ENCODE measurements at places on chromosomes 5 and 9.

DNA sequence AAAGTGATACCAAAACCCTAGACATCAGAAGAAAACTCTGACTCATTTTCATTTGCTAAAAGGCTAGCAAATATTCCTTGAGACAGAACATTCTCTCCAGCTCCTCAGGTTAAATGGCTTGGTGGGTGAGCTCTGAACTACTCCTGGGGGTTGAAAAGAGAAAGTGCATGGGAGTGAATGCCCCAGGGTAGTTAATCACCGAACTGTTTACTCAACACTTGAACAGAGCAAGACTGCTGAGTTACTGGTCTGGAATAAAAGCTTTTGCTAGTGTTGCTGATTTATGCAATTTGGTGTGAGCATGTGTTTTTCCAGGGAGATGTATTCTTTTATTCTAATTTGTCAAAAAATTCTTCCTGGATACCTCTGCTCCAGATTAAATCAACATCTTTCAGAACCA is 88.3 kb upstream of the PRDM9 start:
- no peak for DNase-seq

DNA sequence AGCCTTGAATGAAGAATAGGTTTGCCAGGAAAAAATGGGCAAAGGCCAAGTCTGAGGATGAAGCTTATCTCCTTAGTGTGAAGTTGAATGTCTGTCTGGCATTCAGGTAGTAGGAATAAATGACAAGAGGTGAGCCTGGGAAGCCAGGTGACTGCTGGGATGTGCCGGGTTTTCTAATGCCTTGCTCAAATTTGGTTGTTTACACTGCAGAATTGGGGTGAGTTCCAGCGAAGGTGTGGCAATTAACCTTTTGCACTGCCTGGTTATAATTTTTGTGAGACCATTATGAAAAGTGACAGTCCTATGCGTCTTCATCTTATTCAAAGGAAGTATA is 73.6 kb downstream of the MAST4 start:
- DNase-seq: no peak

DNA sequence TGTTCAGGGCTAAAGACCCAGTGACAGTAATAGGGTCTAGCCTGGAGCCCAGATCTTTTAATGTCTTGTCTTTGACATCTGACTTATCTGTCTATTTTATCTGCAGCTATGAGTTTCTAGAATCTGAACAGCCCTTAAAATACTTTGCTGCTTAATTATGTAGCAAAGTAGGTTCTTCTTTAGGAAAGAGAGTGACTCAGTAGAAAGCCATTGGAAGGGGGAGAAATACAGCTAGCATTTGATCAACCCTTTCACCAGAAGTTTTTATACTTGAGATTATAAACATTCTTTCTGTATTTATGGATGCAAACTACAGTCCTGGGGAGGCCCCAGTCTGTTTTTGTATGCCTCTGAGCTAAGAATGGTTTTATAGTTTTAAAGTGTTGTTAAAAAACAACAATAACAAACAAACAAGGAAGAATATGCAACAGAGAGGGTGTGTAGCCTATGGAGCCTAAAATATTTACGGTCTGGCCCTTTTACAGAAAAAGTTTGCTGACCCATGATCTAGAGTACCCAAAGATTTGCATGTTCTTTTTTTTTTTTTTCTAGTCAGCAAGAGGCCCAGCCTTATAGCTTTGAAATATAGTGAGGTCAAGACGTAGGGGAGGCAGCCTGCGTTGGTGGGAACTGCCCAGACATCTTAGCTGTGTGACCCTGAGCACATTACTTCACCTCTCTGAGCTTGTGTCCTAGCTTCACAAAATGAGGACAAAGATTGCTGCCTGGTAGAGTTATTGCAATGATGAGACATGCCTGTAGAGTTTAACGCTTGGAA is 9.7 kb downstream of the GSN start:
- DNase-seq: no peak

GRCh38 chr5:102106599-102106998 is 189.5 kb downstream of the SLCO4C1 start:
- DNase-seq: no peak

DNA sequence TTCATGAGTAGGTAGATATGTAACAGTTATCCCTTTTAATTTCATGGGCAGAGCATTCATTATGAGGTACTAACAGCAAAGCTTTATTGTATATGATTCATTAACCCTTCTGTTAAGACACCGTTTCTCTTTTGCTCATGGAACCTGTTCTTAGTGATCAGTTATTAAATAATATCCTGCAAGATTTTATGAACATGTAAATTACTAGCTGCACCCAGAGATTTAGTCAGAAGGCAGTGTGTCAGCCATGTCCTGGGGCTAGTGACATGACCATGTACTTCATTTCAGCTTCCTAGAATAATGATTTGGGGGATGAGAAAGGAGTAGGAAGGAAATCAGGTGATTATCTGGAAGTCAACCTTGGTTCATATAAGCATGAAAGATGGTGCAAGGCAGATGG is 7.0 kb downstream of the MAST4 start:
- no peak for DNase-seq

DNA sequence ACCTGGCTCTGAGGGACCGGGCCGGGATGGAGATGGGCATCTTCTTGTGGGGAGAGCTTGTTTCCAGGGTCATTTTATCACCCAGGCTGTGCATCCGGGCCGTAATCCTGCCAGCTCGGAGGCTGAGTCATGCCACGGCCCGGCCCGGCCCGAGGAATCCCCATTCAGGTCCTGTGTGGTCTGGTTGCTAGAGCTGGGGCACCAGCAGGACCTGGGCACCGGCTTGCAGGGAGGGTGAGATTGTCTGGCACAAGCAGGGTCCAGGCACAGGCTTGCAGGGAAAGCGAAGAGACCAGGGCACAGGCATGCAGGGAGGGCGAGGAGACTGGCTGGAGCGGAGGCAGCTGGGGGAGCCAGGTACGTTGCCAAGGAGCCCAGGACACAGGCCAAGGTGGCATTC is 106.8 kb downstream of the RXRA start:
- no peak for DNase-seq

- peak; percentile 53 for DNase-seq
These were observed 4.9 kb upstream of the TRAF1 start for GRCh38 chr9:120931231-120932085.

GRCh38 chr9:98580956-98581355 is 127.8 kb downstream of the GABBR2 start:
- no peak for DNase-seq

DNA sequence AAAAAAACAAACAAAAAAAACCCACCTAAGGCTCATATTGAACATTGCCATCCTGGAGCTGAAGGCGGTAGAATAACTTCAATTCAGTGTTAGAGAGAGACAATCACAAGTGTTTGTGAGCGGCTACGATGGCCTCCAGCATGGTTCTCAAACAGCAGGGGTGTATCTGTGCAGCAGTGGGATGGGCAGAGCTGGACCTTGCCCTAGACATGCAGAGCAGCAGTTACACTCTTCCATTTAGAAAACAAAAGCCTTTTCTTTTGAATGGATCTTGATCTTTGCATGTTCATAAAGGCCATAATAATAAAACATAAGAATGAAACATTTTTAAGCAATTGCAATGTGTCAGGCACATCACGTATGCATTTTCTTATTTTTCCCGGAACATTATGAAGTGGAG is 50.3 kb downstream of the ARHGAP26 start:
- no peak for DNase-seq

GRCh38 chr9:94443032-94443722 is 111.7 kb upstream of the PCAT7 start:
- no peak for DNase-seq

- DNase-seq: no peak
These were observed 93.1 kb downstream of the MED27 start for GRCh38 chr9:131986576-131986975.

- no peak for DNase-seq
These were observed 226.3 kb downstream of the SMARCA2 start for GRCh38 chr9:2241461-2241835.

GRCh38 chr5:127426661-127427060 is 90.8 kb upstream of the PRRC1 start:
- no peak for DNase-seq

GRCh38 chr9:91150998-91151717 is 210.6 kb downstream of the AUH start:
- no peak for DNase-seq

DNA sequence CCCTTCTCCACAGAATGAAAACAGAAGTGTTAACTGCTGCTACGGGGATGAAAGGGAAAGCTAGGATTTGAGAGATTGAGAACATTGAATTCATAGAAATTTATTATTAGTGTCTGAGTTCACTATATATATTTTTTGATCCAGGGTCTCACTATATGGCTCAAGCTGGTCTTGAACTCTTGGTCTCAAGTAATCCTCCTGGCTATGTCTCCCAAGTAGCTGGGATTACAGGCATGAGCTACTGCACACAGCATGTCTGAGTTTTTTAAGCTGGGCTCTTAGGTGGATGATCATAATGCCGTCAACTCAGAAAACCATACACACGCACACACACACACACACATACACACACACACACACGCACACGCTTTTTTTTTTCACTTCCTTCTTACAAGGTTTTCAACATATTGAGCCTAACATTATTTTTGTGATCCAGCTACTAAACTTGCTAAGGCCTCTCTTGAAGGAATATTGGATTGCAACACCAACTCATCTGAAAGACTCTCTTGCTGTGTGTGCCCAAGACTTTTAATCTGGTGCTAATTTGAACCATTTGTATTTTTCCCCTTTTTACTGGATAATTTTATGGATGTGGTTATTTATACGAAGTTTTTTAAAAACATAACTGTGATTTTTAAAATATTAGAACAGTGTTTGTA is 1045.4 kb downstream of the DTWD2 start:
- no peak for DNase-seq

DNA sequence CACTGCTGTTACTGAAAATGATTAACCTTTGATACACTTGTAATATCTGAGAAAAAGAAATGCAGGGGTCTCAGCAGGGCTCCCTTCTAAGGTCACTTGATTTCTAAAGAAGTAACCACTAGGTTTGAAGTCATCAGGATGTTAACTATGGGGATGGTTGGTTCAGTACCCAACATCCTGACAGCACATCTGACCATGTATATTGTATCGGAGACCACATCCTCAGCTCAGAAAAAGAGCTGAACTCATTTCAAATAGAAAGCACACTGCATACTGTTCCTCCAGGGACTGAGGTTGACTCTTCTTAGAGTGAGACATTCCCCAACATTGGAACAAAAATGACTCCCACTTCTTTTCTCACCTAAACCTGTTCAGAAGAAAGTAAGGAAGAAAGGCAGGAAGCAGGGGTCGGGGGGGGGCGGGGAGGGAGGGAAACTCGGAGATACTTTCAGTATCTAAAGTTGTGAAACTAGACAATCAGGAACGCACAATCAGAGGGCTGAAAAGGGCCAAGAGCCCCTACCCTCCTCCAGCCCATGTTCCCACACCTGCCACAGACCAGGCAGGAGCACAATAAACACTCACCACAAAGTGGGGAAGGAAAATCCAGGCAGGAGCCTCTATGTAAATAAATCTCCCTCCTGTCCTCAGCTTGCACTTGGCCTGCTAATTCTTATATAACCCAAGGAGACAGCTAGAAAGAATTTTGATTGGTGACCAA is 730 bp upstream of the GZMA start:
- DNase-seq: no peak

GRCh38 chr5:138700581-138701362 is 52.5 kb upstream of the CTNNA1 start:
- DNase-seq: no peak

DNA sequence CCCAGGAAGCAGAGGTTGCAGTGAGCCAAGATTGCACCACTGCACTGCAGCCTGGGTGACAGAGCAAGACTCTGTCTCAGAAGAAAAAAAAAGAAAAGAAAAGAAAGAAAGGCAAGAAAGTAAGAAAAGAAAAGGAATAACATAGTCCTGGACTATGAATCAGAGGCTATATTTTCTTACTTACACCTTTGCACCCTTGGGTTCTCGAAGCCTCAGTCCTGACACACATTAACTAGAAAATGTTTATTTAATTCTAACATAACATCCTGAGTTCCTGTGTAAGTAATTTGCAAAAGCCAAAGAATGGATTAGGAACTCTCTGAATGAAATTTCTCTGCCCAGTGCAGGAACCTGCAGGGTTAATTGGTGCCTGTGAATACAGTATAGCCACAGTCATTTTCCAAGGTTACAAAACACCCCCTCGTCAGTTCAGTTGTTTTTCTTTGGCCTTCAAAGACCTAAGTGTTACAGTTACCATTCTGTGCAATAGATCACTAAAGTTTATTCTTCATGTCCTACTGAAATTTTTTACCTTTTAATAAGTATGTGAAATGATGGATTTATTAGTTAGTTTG is 147.6 kb downstream of the SV2C start:
- DNase-seq: no peak

- no peak for DNase-seq
These were observed 6.9 kb downstream of the TAF7 start for GRCh38 chr5:141313711-141314110.

DNA sequence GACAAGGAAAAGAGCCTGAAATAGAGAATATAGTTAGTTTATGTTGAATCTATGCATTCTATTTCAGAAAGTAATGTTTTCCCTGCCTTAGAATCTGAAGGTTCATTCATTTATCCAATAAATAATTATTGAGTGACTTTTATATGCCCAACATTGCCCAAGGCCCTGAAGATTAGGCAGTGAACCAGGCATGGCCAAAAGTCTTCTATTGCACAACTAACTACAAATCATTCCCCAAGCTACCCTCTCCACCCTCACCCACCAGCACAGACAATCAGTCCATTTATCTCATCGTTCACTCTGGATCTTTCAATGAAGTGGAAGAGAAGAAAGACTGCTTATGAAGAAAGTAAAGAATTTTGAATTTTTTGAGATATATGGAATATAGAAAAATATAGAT is 268.4 kb downstream of the PLK2 start:
- DNase-seq: no peak

DNA sequence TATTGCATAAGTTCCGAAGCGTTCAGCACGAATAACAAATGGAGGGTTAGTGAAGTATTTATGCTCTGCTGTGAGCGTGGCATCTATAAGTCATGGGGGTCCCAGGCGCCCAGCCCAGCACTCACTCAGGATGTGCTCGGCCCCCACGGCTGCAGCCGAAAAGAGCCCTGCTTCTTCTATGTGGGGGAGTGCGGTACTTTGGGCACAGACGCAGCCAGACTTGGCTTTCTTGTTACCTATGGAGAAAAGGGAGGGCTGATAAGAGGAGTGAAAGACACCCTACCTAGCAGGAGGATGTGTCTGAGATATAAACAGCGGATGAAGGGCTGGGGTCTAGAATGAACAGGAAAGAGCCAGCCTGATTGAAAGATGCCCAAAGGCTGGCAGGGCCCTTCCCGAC is 51.4 kb downstream of the MRPL36 start:
- no peak for DNase-seq

DNA sequence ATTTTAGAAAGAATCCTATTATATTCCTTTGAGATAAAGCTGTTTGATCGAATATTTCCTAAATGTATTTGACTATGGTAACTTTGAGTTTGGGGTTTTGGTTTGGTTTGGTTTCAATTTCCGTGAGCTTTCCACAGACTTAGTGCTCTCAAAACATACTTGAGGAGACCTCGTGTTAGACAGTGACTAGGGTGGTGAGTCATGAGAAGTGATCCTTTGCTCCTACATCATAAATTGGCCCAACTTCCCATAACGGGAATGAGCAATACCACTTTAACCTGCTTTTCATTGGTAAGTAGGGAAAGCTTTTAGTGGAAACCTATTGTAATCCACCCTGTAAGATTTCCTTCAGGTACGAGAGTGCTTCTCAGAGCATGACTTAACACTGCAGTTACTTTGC is 3.8 kb upstream of the RASEF start:
- DNase-seq: no peak
